IMR-90 (cell line): ENCODE measurements at places on chromosomes 11 and 22.

- no peak for DNase-seq
Observed at GRCh38 chr11:75597636-75598035, 35.6 kb downstream of the SERPINH1 start.

DNA sequence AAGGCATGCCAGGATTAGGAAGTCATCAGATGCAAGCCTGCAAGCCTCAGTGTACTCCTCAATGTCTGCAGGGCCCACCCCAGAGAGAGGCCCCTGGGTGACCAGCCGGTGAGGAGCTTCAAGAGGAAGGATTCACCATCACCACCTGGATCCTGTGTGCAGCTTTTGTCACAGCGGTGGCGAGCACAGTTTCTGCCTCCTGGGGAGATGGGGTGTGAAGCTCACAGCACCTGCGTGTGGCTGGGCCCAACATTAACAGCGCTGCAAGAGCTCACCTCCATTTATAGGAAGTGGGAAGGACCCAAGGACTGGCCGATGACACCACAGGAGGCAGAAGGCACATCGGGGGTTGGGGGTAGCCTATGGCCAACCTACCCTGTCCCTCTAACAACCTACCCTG lies 235.3 kb downstream of the CTTN start:
- no peak for DNase-seq

- DNase-seq: no peak
Observed at GRCh38 chr11:45726493-45727054, 61.2 kb upstream of the CHST1 start.

- no peak for DNase-seq
Observed at GRCh38 chr11:116703421-116703820, 69.4 kb downstream of the BUD13 start.

DNA sequence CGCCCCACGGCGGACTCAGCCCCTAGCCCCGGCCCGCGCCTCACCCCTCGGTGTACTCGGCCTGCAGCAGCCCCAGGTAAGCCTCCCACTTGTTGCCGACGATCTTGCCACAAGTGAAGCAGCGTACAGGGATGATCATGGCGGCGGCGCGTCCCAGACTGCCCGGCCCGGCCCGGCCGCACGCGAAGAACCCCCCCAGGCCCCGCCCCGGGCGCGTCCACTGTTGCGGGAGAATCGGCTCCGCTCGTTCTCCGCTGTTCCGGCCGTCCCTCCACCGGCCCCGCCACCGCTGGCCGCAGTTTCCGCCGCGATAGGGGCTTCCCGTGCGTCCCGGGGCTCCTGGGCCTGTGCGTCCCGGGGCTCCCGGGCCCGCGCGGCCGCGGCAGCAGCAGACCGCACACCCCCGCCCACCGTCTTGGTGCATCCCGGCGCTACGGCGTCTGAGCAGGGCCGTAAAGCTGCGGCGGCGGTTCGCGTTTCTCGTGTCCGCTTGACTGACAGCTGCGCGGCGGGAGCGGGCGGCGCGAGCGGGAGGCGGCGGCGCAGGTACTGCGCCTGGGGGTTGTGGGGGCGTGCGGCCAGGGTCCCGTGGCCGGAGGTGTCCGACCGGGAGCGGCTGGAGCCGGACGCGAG lies at the start of the genes POLR2L and TSPAN4:
POLR2L (minus strand) TSS at position 160 of the 633 bp plus-strand sequence; CDS start at position 139, 21 bp downstream.
TSPAN4 (plus strand) TSS at position 483 of the 633 bp plus-strand sequence. CDS start 7,453 bp downstream, outside the sequence.
- peak; percentile 84 for DNase-seq

DNA sequence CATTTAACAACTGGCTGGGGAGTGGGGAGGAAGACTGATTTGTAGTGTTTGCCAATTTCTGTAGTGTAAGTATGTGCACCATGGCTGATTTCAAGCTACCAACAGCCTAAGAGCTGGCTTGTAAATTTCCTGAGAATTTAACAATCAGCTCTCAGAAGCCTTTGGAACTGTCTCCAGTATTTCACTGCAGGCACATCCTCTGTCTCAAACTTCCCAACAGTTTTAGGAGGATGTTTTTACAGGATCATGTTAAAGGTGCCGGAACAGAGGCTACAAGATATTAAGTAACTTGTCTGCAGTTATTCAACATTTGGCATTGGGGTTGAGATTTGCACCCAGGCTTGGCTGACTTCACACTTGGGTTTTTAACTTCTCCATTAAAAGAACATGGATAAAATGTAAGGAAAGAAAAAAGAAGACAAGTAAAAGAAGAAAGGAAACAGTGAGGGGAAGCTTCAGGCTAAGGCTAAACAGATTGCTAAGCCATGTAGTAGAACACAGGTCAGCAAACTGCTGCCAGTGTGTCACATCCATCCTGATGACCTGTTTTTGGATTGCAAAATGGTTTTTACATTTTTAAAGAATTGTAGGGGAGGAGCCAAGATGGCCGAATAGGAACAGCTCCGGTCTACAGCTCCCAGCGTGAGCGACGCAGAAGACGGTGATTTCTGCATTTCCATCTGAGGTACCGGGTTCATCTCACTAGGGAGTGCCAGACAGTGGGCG lies 204.8 kb upstream of the SESN3 start:
- no peak for DNase-seq
